Activated naive CD8-positive, alpha-beta T cell treated with anti-CD3 and anti-CD28 coated beads for 36 hours (primary cell): ENCODE measurements at places on chromosomes 11 and 22. TPM values are rescaled to one million over a fixed set of nuclear protein-coding genes. Genes with fewer than 3 reads are reported as not detected.
A peak's percentile ranks its signal among the peaks of the same experiment; 100 is the strongest.

Gene GPR83
- total RNA-seq: not detected

Gene CD44
- total RNA-seq: 380 TPM

Gene ANO5
- 0.28 TPM for total RNA-seq

Gene CECR2
- 0.26 TPM for total RNA-seq

Gene SEC14L2
- total RNA-seq: 9.4 TPM

Gene INS
- total RNA-seq: not detected

Gene RAC2
- 518 TPM for total RNA-seq

Gene CYTH4
- total RNA-seq: 16.6 TPM

Gene BCO2
- 0.40 TPM for total RNA-seq

DNA sequence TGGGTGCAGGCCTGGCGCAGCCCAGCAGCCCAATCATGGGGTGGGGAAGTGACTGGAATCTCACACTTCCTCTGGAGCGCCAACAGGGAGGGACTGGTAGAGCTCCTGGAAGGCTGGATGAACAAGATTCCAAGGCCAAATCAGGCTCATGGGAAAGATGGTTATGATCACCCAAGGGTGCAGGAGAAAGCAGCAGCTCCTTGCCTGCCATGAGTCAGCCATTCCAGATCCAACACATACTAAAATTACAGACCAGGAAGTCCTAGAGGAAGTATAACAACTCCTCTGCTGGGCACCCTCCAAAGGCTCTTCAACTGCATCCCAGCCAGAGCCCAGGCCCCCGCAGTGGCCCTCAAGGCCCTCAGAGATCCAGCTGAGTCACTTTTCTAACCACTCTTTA lies 427.3 kb downstream of the TENM4 start:
- H3K27me3 ChIP-seq: peaks cover 11% of the 10 kb centered on the region
- no peak overlapping the region for H3K4me3 ChIP-seq
- no peaks in the 10 kb centered on the region for H3K4me1 ChIP-seq
- H3K36me3 ChIP-seq: no peaks in the 10 kb centered on the region
- no peak for DNase-seq
- no peak overlapping the region for H3K27ac ChIP-seq

- DNase-seq: peak; percentile 27
- peaks cover 23% of the 10 kb centered on the region for H3K4me1 ChIP-seq
- H3K36me3 ChIP-seq: no peaks in the 10 kb centered on the region
- H3K4me3 ChIP-seq: peak within 1 kb of the TSS; percentile 81
- H3K27ac ChIP-seq: peak within 1 kb of the TSS; percentile 22
- H3K27me3 ChIP-seq: peaks cover 57% of the 10 kb centered on the region
These were observed at the start of gene FXYD6 for GRCh38 chr11:117876341-117877119. TSS of gene FXYD6 (minus strand) at chr11:117876658. CDS start at chr11:117842776, 33,882 bp downstream.

- H3K4me3 ChIP-seq: no peak overlapping the region
- H3K4me1 ChIP-seq: peaks cover 57% of the 10 kb centered on the region
- no peak overlapping the region for H3K27ac ChIP-seq
- H3K27me3 ChIP-seq: no peaks in the 10 kb centered on the region
- H3K36me3 ChIP-seq: peaks cover 46% of the 10 kb centered on the region
These were observed 4.8 kb downstream of the GRAMD1B start for GRCh38 chr11:123434911-123435310.

DNA sequence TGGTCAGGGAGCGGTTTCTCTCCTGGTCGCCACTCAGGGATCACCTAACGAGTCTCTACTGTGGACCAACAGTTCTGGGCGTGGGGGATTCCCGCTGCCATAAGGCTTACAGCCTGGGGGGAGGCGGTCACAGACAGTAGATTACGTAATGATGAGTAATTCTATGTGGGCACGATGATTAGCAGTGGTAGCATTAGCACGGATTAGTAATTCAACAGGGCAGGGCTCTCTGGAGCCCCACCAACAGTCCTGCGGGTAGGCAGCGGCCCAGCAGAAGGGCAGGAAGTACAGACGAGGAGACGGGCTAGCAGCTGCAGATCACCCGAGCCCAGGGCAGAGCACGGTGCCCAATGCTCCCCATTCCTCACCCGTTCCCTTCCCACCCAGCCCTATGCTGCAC lies 3.6 kb downstream of the SHISAL1 start:
- H3K27me3 ChIP-seq: no peaks in the 10 kb centered on the region
- peaks cover 3% of the 10 kb centered on the region for H3K4me1 ChIP-seq
- H3K4me3 ChIP-seq: no peak overlapping the region
- no peaks in the 10 kb centered on the region for H3K36me3 ChIP-seq

- DNase-seq: no peak
- no peak overlapping the region for H3K4me3 ChIP-seq
- no peaks in the 10 kb centered on the region for H3K4me1 ChIP-seq
- H3K27ac ChIP-seq: no peak overlapping the region
- H3K27me3 ChIP-seq: no peaks in the 10 kb centered on the region
These were observed 48.4 kb upstream of the MUC15 start for GRCh38 chr11:26620282-26621045.

- peak within 1 kb of the TSS; percentile 72 for H3K4me3 ChIP-seq
- peak; percentile 73 for DNase-seq
- peak within 1 kb of the TSS; percentile 45 for H3K27ac ChIP-seq
- H3K4me1 ChIP-seq: peaks cover 5% of the 10 kb centered on the region
- no peaks in the 10 kb centered on the region for H3K27me3 ChIP-seq
These were observed at the start of gene RTN4R for GRCh38 chr22:20268279-20269012. TSS of gene RTN4R (minus strand) at chr22:20268318. CDS start at chr22:20268092, 226 bp downstream.

- peaks cover 18% of the 10 kb centered on the region for H3K4me1 ChIP-seq
- H3K27me3 ChIP-seq: no peaks in the 10 kb centered on the region
- H3K4me3 ChIP-seq: no peak overlapping the region
- H3K36me3 ChIP-seq: peaks cover 34% of the 10 kb centered on the region
These were observed 6.7 kb downstream of the CEP295 start for GRCh38 chr11:93668171-93668570.

DNA sequence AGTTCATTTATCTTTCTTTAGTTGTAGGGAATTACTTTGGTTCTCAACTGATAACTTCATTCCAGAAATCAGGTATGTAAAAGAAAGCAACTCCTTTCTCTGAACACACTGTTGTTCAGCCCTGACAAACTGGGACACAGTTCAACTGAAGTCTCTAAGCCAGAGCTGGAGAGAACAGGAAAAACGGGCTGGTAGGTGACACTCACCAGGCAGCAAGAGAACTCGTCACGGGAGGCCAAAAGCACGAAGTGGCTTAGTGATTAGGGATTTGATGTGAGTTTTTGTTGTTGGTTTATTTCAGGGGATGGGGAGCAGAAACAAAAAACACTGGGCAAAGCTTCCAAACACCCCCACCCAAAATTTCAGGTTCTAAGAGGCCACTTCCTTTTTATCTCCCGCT lies 54.1 kb downstream of the MYH9 start:
- peaks cover 5% of the 10 kb centered on the region for H3K27me3 ChIP-seq
- peaks cover 95% of the 10 kb centered on the region for H3K4me1 ChIP-seq
- H3K36me3 ChIP-seq: peaks cover 80% of the 10 kb centered on the region

GRCh38 chr11:7892059-7892699 lies 38.9 kb downstream of the OR10A6 start:
- no peaks in the 10 kb centered on the region for H3K4me1 ChIP-seq
- H3K27me3 ChIP-seq: peaks cover 3% of the 10 kb centered on the region
- no peak overlapping the region for H3K4me3 ChIP-seq
- no peaks in the 10 kb centered on the region for H3K36me3 ChIP-seq
- no peak for DNase-seq

DNA sequence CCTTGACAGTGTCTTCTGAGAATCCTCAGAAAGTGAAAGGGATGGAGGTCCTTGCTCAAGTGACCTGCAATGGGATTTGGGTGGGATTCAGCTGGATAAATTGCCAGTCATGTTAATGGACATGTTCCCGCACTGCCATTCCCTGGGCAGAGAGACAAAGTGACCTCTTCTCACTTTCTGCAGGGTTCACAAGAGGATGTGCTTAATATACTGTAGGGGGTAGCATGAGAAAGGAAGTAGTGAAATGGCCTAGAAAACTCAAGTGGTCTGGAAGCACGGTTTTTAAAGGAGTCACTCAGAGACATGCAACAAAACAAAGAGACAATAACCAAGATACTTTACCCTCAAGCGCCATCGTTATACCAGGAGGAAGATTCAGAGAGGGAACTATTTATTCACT lies 70.2 kb downstream of the NELL1 start:
- no peak for DNase-seq
- no peaks in the 10 kb centered on the region for H3K4me1 ChIP-seq
- no peaks in the 10 kb centered on the region for H3K36me3 ChIP-seq
- H3K27ac ChIP-seq: no peak overlapping the region
- no peak overlapping the region for H3K4me3 ChIP-seq

DNA sequence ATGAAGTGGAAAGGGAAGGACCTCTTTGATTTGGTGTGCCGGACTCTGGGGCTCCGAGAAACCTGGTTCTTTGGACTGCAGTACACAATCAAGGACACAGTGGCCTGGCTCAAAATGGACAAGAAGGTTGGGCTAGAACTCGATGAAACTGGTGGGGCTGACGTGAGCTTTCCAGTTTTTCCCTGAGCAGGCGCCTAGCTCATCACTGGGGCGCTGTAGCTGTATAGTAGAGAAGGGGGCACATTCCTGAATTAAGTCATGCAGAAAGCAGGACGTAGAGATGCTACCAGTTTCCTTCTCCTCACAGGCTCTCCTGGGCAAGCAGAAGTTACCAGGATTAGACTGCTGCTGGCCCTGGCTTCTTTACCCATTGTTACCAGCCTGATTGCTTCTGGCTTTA lies 33.3 kb downstream of the NF2 start:
- no peaks in the 10 kb centered on the region for H3K27me3 ChIP-seq
- H3K4me3 ChIP-seq: no peak overlapping the region
- peaks cover 32% of the 10 kb centered on the region for H3K4me1 ChIP-seq
- peaks cover 10% of the 10 kb centered on the region for H3K36me3 ChIP-seq

- H3K4me1 ChIP-seq: peaks cover 3% of the 10 kb centered on the region
- H3K27ac ChIP-seq: no peak overlapping the region
- no peaks in the 10 kb centered on the region for H3K27me3 ChIP-seq
- no peaks in the 10 kb centered on the region for H3K36me3 ChIP-seq
- H3K4me3 ChIP-seq: no peak overlapping the region
- DNase-seq: no peak
These were observed 15.5 kb downstream of the TREH start for GRCh38 chr11:118663902-118664301.

DNA sequence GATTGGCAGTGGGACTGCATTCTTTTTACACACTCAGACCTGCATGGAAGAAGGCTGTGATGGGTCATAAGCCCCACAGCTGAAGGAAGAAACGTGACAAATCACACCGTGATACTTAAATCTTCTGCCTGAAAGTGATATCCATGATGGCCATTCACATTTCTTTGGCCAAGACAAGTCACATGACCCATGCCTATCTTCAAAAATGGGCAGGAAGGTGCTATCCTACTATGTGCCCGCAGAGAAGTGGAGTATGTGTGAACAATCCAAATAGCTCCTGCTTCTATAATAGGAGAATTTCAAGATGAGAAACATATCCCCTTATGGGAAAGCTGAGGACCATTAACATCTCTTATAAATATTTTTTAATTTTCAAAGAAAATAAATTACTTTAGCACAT lies 56.6 kb upstream of the TEAD1 start:
- no peak for DNase-seq
- peaks cover 13% of the 10 kb centered on the region for H3K27me3 ChIP-seq
- no peak overlapping the region for H3K27ac ChIP-seq
- H3K4me3 ChIP-seq: no peak overlapping the region
- H3K4me1 ChIP-seq: no peaks in the 10 kb centered on the region
- peaks cover 2% of the 10 kb centered on the region for H3K36me3 ChIP-seq

DNA sequence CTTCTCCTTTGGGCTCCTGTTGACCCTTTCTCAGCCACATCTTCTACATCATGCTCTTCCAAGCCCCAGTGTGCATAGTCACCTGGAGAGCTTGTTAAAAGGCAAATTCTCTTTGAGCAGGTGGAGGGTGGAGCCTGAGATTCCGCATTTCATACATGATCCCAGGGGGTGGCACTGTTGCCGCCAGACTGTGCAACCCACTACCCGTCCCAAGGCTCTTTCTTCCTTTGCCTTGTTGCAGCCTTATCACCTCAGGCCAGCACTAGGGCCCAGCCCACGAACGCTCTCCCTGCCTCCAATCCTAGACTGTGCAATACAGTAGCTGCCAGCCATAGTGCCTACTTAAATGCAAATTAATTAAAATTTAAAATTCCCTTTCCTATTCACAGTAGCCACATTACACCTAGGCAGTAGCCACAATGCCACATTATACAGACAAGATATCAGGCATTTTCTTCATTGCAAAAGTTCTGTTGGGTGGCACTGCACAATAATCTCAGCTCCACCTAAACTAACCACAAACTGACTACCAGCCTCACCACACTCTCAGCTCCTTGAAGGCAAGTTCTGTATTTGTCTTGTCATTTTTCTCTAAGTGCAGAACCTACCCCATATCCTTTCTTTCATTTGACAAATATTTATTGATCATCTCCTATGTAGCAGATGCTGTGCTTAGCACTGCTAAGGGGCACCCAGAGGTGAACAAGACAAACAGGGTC lies 4.6 kb upstream of the KCNJ5 start:
- DNase-seq: no peak
- H3K4me3 ChIP-seq: no peak overlapping the region
- peaks cover 3% of the 10 kb centered on the region for H3K4me1 ChIP-seq
- no peaks in the 10 kb centered on the region for H3K36me3 ChIP-seq

GRCh38 chr11:129896062-129896461 lies 684 bp upstream of the NFRKB start:
- peak overlapping the region; percentile 61 for H3K27ac ChIP-seq
- DNase-seq: no peak
- H3K27me3 ChIP-seq: no peaks in the 10 kb centered on the region
- peaks cover 32% of the 10 kb centered on the region for H3K4me1 ChIP-seq

DNA sequence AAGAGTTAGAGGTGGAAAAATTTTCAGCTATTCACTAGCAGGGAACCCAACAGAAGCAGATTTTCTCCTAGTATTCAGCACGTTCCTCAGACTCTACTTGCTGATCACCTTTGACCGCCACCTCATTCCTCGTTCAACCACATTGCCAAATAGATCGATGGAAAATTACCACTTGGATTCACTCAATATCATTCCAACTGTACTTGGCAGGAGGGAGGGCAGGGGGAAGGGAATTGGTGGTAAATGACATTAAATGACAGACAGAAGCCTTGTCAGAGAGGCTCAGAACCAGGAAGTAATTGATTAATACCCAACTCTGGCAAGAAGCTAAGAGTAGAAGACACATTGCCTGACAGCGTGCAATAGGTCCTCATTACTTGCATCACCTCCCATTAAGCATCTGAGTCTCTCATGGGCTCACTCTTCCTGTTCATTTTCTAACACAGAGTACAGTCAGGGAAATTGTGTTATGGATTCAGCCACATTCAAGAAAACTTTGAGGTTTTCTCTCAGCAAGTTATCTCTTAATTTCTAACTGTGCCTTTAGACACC lies 240.5 kb upstream of the FAT3 start:
- no peak overlapping the region for H3K4me3 ChIP-seq
- no peaks in the 10 kb centered on the region for H3K27me3 ChIP-seq

DNA sequence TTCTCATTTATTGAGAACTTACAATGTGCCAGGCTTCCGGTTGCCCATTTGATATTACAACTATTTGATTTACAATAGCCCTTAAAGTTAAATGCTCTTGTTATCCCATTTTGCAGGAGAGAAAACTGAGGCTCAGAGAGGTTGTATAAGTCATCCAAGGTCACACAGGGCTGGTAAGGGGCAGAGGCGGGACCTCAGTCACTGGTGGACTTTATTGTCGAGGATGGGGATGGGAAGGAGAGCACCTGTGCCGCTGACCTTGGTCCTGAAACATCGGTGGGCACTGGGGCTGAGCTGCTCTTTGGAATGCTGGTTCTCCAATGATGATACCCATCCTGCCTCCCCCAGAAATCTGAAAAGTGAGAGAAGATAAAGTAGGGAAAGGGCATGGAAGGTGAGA lies 265.4 kb downstream of the MIAT start:
- DNase-seq: no peak
- no peak overlapping the region for H3K4me3 ChIP-seq
- H3K27me3 ChIP-seq: peaks cover 4% of the 10 kb centered on the region
- no peaks in the 10 kb centered on the region for H3K36me3 ChIP-seq
- no peaks in the 10 kb centered on the region for H3K4me1 ChIP-seq
